T follicular helper cell (primary cell): ENCODE measurements at places on chromosomes 12 and 14.

DNA sequence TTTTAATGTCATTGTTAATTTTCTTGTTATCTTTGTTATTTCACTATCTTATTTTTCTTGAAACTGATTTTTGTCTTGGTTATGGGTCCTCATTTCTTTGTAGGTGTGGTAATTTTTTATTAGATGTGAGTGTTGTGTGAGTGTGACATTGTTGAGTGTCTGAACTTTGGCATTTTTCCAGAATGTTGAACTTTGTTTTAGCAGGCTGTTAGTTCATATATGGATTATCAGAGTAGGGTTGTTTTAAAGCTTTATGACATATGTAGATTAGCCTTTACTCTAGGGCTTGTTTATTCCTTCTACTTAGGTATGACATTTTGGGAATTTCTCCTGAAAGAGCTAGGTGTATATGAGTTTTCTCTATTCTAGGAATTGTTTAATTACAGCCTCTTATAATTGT, 103.9 kb downstream of the ARID2 start:
- no peak for DNase-seq

DNA sequence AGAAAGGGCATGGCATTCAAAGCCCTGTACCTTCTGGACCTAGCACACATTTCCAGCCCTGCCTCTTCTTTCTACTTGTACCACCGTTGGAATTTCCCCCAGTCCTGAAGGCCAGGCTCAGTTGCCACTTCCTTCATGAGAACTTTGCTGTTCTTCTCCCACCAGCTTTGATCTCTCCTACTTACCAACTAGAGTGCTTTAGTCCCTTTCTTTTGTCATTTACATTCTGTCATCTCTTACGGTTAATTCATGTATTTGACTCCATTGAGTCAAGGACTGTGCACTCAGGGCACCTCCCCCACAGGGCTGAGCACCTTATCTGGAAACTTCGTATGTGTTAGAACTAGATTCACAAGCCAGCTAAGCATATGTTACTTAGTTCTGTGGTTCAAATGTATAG, 26.3 kb downstream of the BICDL1 start:
- DNase-seq = no peak

- no peak for DNase-seq
Observed at GRCh38 chr12:12585115-12585863, 22.6 kb upstream of the DUSP16 start.

DNA sequence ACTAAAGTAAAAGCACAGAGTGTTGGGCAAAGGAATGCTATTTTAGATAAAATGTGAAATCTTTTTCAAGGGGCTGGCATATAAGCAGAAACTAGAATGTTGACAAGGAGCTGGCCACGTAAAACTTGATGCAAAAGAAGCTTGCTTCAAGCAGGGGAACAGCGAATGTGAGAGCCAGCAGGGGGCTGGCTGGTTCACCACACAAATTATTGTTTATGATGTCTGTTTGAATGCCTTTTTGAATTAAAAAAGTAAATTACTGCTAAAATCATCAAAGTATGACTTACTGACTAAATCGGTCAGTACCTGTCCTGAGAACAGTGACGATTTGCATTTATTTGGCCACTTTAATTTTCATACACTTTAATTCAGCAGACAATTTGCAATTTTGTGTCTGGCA, 38.9 kb upstream of the TMTC2 start:
- no peak for DNase-seq

DNA sequence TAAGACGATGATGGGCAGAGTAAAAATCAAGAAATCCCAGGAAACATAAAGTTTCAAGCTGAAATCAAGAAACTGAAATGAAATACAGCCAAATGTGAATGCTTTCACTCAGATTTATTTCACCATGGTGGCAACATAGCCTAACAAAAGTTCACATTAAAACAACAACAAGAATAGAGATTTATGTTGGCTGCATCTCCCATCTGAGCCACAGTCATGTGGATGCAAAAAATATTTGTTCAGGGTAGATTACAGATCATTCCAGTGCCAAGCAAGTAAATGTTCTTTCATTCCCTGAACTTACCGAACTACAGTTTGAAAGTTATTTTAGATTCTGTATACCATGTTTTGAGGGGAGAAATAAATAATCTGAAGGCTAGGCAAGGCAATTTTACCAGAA, 159.9 kb upstream of the TMTC1 start:
- no peak for DNase-seq

GRCh38 chr14:53908416-53908815, 48.2 kb downstream of the BMP4 start:
- DNase-seq = no peak

GRCh38 chr12:91562476-91562875, 379.9 kb upstream of the DCN start:
- no peak for DNase-seq

DNA sequence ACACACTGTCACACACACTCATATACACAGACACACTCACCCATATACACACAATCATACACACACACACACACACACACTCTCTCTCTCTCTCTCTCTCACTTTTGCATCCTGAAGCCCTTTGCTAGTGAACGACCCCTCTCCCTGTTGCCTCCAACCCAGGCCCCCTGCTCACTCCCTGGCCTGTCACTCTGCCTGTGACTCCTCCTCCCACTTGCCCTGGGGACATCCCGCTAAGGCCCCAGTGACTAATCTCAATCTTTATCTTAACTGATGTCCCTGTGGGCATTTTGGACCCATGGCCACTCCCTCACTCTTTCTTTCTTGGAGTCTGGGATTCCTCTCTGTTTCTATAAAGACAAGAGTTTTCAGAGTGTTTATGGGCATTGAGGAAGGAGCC, 10.9 kb upstream of the DLK1 start:
- DNase-seq = no peak

DNA sequence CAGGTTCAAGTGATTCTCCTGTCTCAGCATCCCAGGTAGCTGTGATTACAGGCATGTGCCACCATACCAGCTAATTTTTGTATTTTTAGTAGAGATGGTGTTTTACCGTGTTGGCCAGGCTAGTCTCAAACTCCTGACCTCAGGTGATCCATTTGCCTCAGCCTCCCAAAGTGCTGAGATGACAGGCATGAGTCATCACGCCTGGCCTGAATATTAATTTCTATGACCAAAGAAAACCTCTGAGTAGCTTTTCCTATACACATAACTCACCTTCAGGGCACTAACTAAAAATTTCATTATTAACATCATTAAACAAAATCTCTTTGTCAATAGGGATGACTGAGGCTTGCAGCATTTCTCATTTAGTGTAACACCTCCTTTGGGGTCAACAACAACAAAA, 259.6 kb upstream of the KRR1 start:
- no peak for DNase-seq

GRCh38 chr12:47078733-47079467, 521 bp upstream of the PCED1B start:
- no peak for DNase-seq

GRCh38 chr12:64083285-64084210, 138.5 kb downstream of the KICS2 start:
- DNase-seq = no peak

- no peak for DNase-seq
Observed at GRCh38 chr14:71665157-71665556, 267.1 kb upstream of the RGS6 start.

GRCh38 chr14:65453807-65454480, 41.4 kb downstream of the FUT8 start:
- no peak for DNase-seq

DNA sequence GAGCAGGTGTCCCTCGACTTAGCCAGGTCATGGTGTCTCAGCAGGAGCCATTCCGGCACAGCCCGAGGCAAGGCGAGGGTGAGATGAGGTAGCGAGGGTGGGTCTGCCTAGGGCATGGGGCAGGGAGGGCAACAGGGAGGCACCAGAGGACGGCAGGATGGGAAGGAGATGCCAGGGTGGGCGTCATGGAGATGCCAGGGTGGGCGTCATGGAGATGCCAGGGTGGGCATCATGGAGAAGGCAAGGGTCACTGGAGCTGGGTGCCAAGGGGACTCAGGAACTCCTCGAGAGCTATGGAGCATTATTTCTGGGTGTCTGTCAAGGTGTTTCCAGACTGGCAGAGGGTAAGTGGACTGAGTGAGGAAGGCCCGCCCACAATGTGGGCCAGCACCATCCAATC, 7.4 kb downstream of the DEGS2 start:
- no peak for DNase-seq

- DNase-seq = no peak
Observed at GRCh38 chr12:76337583-76337982, 10.6 kb downstream of the BBS10 start.
